ENCODE measurements at places on chromosomes 7 and 10.

DNA sequence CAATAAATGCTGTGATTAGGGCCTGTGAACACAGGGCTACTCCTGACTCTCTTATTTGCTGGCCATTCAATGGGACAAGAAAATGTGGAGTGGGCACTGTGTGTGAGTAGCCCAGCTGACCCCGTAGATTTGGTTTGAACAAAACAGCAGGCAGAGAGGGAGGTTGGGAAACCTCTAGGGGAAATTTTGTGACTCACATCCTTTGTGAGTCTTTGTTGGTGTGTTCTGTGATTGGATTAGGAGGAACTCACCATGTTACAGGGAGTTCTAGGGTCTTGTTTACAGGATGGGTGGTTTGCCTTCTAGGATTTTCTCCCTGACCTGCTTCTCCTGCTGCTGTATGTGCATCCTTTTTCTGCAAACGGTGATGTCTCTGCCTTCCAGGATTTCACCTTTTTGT, 128.3 kb upstream of the MKI67 start:
- no peak for DNase-seq
- H3K27ac ChIP-seq = no peak overlapping the region
- H3K4me3 ChIP-seq = no peak overlapping the region
- no peaks in the 10 kb centered on the region for H3K36me3 ChIP-seq
- H3K27me3 ChIP-seq = no peaks in the 10 kb centered on the region
- H3K4me1 ChIP-seq = peaks cover 19% of the 10 kb centered on the region

DNA sequence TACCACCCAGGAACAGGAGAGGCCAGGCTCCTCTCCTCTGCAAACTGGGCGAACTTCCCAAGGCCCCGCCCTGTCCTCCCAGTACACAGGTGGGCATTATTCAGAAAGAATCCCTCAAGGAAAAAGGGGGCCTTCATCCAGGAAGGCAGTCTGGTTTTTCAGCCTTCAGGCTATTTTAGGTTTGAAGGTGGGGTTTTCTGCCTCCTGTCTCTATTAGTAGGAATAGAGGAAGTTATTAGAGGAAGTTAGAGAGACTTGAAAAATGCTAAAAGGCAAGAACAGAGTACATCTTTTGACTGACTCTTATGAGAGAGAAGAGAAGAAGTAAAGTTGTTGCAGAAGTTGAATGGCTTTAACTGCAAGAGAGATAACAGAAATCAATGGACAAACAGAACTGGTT, 250.9 kb upstream of the SORCS1 start:
- H3K27me3 ChIP-seq = no peaks in the 10 kb centered on the region
- no peak overlapping the region for H3K27ac ChIP-seq
- no peaks in the 10 kb centered on the region for H3K4me1 ChIP-seq
- DNase-seq = no peak
- H3K36me3 ChIP-seq = no peaks in the 10 kb centered on the region
- H3K4me3 ChIP-seq = no peak overlapping the region

DNA sequence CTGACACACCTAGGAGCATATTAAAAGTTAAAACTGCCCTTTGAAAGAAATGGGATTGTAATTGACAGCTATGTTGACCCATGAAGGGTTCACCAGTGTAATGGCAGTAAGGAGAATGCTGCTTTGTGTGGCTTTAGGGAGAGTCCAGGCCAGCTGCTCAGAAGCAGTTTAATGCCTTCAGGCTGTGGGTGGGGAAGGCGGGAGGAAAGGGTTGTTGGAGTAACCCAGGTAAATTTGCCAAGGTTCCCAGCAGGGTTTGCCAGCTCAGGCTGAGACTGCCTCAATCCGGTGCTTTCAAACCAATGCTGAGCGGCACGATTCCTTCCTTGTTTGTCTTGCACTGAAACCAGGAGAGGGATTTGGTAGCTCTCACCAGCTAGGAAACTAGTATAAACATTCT, 637.2 kb downstream of the INHBA start:
- no peak overlapping the region for H3K27ac ChIP-seq
- H3K27me3 ChIP-seq = no peaks in the 10 kb centered on the region
- no peak for DNase-seq
- no peak overlapping the region for H3K4me3 ChIP-seq
- peaks cover 4% of the 10 kb centered on the region for H3K4me1 ChIP-seq

- no peak overlapping the region for H3K4me3 ChIP-seq
- no peak overlapping the region for H3K27ac ChIP-seq
- peaks cover 48% of the 10 kb centered on the region for H3K36me3 ChIP-seq
- DNase-seq = no peak
- H3K27me3 ChIP-seq = peaks cover 3% of the 10 kb centered on the region
These were observed 85.3 kb downstream of the CUL1 start for GRCh38 chr7:148783801-148784527.

DNA sequence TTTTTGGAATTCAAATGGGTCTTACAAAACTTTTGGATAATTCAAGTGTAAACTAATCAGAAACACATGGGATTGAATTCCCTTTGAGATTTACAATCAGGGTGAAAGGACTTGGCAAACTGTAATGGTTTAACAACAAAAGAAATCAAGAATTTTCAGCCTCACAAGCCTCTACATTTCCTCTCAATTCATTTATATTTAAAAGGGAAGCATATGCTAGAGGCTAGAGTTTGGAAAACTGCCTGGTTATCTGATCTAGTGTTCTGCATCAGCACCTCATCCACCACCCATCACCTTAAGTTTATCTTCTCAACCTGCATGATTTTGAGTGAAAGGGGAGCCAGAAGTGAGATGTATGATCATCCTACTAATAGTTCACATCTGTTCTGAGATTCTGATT, 120.7 kb downstream of the TES start:
- H3K4me3 ChIP-seq = no peak overlapping the region
- peaks cover 3% of the 10 kb centered on the region for H3K27me3 ChIP-seq

DNA sequence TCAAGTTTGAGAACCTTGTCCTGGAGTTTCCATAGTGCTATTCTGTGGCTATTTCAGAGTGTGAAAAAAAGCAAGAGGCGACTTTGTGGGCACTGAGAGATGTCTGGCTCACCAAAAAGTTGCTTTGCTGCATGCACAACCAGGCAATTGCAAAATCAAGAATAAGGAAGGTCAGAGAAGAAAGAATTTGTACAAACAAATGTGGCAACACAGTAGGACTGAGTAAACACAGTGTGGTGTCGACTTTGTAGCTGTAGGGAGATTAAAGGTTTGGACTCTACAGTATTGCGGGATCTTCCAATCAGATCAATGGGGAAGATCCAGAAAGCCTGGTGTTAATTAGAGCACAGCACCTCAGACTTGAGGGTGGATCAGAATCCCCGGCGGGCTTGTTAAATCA, 88.1 kb upstream of the PLPP4 start:
- no peaks in the 10 kb centered on the region for H3K36me3 ChIP-seq
- DNase-seq = no peak
- no peak overlapping the region for H3K27ac ChIP-seq
- H3K4me3 ChIP-seq = no peak overlapping the region
- no peaks in the 10 kb centered on the region for H3K4me1 ChIP-seq

- H3K4me3 ChIP-seq = no peak overlapping the region
- no peak for DNase-seq
- H3K4me1 ChIP-seq = no peaks in the 10 kb centered on the region
- peaks cover 2% of the 10 kb centered on the region for H3K27me3 ChIP-seq
- H3K27ac ChIP-seq = no peak overlapping the region
These were observed 24.9 kb upstream of the FAM3C start for GRCh38 chr7:121420976-121421375.

- peaks cover 4% of the 10 kb centered on the region for H3K27me3 ChIP-seq
- DNase-seq = no peak
- H3K4me1 ChIP-seq = peaks cover 4% of the 10 kb centered on the region
- H3K36me3 ChIP-seq = no peaks in the 10 kb centered on the region
These were observed 116.1 kb downstream of the TPST1 start for GRCh38 chr7:66321283-66321682.

GRCh38 chr10:76509446-76509845, 1078.0 kb downstream of the LRMDA start:
- no peaks in the 10 kb centered on the region for H3K4me1 ChIP-seq
- H3K27me3 ChIP-seq = no peaks in the 10 kb centered on the region
- no peak overlapping the region for H3K4me3 ChIP-seq
- no peak overlapping the region for H3K27ac ChIP-seq
- DNase-seq = no peak
- H3K36me3 ChIP-seq = no peaks in the 10 kb centered on the region

GRCh38 chr10:79188154-79188965, 119.6 kb downstream of the ZMIZ1 start:
- DNase-seq = no peak
- H3K4me1 ChIP-seq = peaks cover 39% of the 10 kb centered on the region
- peaks cover 17% of the 10 kb centered on the region for H3K27me3 ChIP-seq
- H3K36me3 ChIP-seq = peaks cover 10% of the 10 kb centered on the region
- H3K4me3 ChIP-seq = no peak overlapping the region

DNA sequence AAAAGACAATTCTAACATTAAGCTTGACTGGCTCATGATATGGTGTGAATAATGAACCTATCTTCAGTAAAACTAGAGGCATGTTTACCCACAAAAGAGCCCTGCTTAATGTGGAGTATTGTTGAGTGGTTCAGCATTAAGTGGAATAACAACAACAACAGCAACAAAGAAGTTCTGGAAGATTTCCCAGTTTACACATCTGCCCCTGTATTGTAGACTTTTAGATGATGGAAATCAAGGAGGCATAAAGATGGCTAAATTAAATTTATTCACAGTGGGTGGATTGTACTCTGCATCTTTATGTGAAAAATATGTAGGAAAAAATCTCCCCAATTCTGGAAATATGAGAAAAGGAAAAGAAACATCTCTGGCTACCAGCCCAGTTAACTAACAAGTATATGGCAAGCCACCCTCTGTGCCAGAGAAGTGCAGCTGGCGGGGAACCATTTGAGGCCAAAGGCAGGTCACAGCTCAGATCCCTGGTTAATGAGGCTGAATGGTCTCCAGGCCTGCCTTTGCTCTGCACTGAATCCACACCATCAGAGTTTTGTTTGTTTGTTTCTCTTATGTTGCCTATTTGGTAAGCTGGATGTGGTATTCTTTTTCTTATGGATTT, 186.0 kb downstream of the SEMA3D start:
- no peak overlapping the region for H3K4me3 ChIP-seq
- no peaks in the 10 kb centered on the region for H3K36me3 ChIP-seq
- no peak overlapping the region for H3K27ac ChIP-seq
- H3K27me3 ChIP-seq = no peaks in the 10 kb centered on the region

DNA sequence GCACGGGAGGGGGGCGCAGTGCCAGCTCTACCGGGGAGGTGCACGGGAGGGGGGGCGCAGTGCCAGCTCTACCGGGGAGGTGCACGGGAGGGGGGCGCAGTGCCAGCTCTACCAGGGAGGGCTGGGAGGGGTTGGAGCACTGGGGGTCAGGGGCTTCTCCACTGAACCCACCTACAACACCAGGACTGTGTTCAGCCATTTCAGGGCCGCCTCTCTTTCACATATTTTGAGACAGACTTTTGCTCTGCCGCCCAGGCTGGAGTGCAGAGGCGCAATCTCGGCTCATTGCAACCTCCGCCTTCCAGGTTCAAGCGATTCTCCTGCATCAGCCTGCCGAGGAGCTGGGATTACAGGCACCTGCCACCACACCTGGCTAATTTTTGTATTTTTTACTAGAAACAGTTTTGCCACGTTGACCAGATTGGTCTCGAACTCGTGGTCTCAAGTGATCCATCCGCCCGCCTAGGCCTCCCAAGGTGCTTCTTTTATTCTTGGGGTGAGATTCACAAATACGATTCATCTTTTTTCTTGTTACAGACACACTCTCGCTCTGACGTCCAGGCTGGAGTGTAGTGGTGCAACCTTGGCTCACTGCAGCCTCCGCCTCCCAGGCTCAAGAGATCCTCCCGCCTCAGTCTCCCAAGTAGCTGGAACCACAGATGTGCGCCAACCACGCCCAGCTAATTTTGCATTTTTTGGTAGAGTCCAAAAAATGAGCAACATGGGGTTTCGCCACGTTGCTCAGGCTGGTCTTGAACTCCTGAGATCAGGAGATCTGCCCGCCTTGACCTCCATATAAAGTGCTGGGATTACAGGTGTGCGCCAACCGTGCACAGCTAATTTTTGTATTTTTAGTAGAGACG, 37.0 kb downstream of the ADAP1 start:
- H3K27me3 ChIP-seq = peaks cover 11% of the 10 kb centered on the region
- H3K4me1 ChIP-seq = no peaks in the 10 kb centered on the region
- no peak for DNase-seq
- H3K4me3 ChIP-seq = no peak overlapping the region
- no peaks in the 10 kb centered on the region for H3K36me3 ChIP-seq

GRCh38 chr10:120948889-120949608, 97.9 kb downstream of the WDR11 start:
- peaks cover 11% of the 10 kb centered on the region for H3K4me1 ChIP-seq
- peaks cover 2% of the 10 kb centered on the region for H3K27me3 ChIP-seq
- no peak overlapping the region for H3K27ac ChIP-seq

DNA sequence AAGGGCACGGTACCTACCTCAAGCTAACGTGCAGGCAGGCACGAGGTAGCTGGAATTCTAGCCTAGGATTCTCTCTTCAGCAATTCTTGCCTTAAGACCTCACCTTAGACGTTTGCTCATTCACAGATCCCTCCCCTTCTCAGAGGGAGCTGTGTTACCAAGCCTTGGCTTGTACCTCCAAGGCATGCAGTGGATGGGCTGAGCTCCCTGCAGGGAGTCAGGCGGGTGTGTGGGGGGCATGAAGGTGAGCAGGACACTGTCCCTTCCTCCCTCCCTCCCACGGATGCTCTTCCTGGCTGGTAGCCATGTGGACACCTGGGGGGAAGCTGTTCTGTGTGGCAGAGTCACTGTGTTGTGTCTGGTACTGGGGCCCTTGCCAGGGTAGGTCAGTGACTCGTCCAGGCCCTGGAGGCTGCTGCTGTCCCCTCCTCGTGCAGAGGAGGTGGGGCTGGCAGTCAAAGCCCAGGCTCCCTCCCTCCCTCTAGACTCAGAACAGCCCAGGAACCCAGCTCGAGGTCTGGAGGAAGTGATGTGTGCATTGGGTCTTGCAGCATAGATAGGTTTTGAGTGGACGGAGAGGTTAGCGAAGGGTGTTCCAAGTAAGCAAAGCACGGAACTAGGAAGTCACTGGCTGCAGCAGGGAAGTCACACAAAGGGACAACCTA, 222.2 kb upstream of the SH2B2 start:
- H3K36me3 ChIP-seq = no peaks in the 10 kb centered on the region
- no peak overlapping the region for H3K4me3 ChIP-seq
- peaks cover 2% of the 10 kb centered on the region for H3K4me1 ChIP-seq
- no peak overlapping the region for H3K27ac ChIP-seq
- peaks cover 9% of the 10 kb centered on the region for H3K27me3 ChIP-seq

GRCh38 chr10:14770927-14771326, 3.8 kb downstream of the FAM107B start:
- peaks cover 4% of the 10 kb centered on the region for H3K4me1 ChIP-seq
- H3K27me3 ChIP-seq = no peaks in the 10 kb centered on the region
- H3K36me3 ChIP-seq = no peaks in the 10 kb centered on the region
- H3K4me3 ChIP-seq = no peak overlapping the region
- no peak for DNase-seq
- no peak overlapping the region for H3K27ac ChIP-seq

DNA sequence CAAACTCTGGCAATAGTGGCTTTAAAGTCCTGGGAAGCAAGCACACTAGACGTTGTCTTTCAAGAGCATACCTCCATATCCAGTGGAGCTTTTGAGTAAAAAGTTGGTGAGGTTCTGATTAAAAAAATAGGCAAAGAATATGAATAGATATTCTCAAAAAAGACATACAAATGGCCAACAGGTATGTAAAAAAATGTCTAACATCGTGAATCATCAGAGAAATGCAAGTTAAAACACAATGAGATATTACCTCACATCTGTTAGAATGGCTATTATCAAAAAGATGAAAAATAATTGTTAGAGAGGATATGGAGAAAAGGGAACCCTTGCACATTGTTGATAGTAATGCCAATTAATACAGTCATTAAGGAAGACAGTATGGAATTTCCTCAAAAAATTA, 407.1 kb downstream of the MDFIC start:
- no peaks in the 10 kb centered on the region for H3K4me1 ChIP-seq
- H3K27me3 ChIP-seq = no peaks in the 10 kb centered on the region
- no peak overlapping the region for H3K4me3 ChIP-seq
- H3K36me3 ChIP-seq = no peaks in the 10 kb centered on the region
- no peak overlapping the region for H3K27ac ChIP-seq
